ENCODE measurements at places on chromosomes 5 and 9.

DNA sequence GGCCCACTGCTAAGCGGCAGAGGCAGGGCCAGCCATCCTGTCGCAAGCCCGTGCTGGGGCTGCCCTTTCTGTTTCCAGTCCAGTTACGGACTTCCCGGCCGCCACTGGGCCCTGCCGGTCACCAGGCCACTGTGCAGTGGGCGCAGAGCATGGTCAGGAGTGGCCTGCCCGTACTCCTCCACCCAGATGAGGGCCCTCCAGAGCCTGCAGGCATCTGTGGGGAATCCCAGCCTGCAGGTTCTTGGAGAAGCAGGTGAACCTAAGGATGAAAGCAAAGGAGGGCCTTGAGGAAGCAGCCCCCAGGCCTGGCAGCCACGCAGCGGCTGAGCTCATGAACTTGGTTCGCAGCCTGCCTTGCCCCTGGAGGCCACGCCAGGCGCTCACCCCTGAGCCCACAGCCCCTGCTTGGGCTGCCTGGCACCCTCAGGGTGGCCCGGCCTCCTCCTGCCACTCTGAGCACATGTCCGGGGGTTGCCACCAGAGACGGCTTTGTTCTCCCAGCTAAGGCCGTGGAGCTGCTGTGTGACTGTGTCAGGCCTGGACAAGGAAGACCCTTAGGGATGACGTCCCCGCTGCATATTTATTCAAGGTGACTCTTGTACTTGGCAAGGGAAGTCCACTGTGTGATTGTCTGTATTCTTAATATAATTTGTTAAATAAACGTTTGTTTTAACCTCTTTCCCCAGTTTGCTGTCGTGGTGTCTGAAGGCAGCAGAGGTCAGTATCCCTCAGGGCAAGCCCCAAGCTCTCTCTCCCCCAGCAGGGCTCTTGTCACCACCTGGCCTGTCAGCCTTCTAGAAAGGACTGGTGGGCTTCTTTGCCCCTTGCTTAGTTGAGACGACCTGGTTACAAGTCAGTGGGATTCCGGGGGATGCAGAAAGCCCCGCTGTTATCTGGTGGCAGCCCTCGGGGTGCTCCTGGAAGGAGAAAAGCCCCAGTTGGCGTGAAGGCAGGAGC is 107.1 kb upstream of the LMX1B start:
- no peak for DNase-seq

- DNase-seq, result no peak
These were observed 31.1 kb downstream of the OR2K2 start for GRCh38 chr9:111298731-111299598.

DNA sequence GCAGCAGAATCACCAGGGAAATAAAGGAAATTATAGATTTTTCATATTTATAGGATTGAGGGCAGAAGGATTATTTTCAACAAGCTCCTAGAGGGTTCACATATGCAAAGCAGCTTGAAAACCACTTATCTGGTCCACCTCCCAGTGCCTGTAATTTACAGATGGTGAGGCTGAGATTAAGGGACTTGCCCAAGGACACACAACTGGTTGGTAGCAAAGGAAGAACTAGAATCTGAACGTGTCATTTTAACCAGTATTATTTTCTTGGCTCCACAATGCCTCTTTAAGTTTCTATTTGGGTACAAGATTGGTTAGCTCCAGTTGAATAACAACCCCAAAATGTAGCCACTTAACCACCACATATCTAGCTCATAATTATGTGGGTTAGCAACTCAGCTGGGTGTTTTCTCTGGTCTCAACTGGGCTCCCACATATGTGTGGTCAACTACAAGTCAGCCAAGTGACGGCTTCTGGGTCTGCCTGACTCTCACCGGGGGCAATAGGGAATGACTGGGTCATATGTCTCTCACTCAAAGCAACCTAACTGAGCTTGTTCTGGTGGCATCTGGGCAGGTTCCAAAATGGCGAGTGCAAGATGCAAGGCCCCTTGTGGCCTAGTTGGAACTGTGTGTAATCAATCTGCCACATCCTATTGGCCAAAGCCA is 127.7 kb downstream of the ZDHHC21 start:
- DNase-seq, result no peak

DNA sequence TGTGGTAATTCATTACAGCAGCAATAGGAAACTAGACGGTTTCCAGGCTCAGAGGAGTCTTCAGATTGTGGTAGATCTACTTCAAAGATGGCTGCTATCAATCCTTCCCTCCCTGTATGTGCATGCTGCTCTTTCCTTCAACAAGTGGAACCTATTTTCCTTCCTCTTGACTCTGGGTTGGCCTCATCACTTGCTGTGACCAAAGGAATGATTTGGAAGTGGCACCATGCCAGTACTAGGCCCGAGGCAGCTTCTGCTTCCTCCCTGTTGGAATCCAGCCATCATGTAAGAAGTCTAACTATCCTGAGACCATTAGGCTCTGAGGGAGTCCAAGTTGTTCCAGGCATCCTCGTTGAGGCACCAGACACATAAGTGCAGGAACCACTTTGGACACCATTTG is 46.5 kb upstream of the MCTP1 start:
- no peak for DNase-seq

DNA sequence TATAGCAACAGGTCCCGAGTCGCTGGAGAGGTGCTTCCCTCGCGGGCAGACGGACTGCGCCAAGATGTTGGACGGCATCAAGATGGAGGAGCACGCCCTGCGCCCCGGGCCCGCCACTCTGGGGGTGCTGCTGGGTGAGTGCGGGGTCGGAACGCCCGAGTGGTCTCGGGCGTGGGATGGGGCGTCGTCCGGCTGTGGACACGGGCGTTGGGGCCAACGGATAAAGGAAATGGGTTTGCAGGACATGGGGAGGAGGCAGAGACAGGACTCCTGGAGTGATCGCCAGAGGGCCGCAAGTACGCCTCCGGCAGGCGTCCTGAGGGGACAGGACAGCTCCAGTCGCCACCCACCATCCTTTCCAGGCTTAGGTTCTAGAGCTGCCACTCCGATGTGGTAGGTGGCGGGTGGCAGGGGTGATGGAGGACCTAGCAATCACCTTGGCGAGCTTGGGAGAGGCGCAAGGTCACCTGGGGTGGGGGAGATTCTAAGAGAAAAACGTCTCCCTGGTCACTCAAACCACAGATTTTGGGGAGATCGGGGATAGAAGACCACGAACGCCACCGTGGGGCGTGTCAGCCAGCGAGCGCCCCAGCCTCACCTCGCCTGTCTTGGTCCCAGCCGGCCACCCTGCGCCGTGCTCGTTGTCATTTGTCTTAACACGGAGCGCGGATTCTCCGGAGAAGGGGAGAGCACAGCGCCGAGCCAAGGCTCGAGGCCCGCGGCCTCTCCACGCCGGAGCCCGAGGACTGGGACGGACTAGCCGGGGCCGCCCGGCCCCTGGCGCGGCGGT is 922 bp downstream of the LMX1B start:
- DNase-seq, result no peak

DNA sequence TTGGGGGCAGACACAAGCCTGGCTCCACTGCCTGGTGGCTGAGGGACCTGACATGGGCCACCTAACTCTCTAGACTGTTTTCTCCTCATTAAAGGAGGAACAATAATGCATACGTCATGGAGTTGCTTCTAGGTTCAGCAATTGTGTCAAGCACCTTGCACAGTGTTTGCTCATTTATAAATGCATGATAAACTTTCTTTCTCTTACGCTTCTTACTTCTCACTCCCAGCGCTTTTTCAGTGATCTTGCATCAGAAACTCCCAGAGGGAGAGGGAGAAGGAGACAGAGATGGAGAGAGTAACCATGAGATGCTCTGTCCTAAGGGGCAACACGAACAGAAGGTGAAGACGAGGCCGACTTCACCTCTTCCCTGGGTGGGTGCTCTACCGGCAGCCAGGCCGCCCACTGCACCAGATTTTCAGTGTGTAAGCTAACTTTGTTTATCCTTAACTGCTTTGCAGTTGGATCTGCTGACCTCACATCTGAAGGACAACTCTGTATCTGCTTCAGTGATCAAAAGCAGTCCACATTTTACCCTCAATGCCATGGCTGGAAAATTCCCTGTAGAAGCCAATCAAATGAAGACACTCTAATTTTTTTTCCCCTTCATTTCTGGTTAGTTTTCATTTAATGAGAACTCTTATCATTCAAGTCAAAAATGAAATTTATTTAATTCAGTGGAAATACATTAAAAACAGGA is 35.3 kb downstream of the MED27 start:
- DNase-seq, result no peak

DNA sequence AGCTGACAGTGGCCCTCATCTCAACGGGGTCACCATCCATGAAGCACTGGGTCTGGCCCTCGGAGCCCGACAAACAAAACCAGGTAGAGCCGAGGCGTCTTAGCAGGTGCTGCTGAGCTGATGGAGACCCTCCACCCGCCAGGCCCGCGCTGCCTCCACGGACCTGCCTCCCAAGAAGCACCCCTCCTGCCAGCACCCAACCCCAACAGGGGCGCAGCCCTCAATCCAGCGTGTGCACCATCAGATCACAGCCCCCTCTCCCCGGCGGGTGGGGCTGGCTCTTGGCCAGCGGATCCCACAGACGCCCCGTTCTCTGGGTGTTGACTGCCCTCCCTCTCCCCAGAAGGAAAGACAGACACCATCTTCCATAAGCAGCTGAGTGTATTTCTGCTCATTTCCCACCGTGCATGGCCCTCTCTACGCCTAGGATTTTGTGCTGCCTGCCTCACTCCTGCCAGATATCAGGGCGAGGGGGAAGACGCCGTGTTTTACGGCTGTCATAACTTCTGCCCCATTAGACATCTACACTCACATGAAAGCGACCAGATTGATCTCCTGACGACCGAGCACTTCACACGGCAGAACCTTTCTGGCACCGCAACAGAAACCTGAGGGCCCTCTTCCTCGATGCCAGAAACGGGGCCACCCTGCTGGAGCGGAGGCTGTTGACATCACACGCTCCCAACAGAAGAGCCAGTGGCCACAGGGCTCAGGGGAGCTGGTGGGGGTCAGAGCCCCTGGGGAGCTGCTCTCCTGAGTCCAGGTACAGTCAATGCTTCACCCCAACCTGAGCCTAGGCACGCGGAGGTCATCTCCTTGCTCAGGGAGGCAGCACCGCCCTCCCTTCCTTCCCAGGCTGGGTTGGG is 12.4 kb downstream of the NACC2 start:
- no peak for DNase-seq

DNA sequence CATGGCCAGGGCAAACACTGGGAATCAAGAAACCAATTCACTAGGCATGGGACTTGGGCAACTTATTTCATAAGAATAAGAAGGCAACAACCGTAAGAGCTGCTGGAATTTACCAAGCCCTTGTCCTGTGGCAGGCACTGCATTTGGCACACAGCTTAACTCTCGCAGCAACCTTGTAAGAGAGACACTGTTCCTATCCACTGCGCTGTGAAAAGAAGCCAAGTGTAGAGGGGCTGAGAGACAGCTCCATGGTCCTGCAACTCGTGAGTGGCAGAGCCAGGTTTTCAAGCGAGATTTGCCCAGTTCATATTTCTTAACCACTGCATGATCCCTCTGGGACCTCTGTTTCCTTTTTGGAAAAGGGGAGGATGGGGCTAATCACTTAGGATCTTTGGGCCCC is 129.3 kb upstream of the STC2 start:
- DNase-seq, result no peak

DNA sequence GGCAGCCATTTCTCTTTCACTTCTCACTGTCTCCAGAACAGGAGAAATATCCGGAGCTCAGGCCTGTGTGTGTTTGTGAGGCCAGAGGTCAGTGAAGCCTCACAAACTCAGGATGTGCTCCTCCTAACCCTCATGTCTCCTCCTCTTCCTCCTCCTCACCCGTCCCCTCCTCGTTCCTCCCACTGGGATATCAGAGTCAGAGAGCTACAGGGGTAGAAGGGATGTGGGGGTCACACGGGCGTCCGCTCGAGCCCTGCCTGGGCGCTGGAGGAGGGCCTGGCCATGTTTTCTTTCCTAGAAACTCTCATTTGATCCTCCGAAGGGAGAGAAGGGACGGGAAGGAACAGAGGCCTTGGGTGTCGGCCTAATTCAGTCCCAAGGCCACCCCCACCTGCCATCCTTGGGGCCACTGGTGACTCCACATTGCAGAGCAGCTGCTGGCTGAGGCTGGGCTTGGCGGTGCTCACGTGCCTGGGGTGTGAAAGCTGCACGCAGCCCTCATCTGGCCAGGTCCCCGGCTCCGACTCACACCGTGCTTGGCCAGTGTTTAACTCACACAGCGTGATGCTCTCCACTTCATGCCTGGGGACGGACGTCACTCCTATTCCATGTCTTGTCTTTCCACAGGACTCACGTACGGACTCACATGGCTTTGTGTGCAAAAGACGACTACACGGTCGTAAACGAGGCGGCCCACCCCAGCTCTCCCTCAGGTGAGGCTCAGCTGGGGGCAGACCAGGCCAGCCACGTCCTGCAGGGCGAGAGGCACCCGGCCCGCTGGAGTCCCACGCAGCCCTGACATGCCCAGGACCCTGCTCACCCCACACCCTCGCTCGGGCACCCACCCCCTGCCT is 22.6 kb upstream of the SLC6A19 start:
- peak; percentile 9 for DNase-seq

GRCh38 chr5:127961006-127961762 is 122.4 kb upstream of the SLC12A2 start:
- DNase-seq, result no peak

- DNase-seq, result no peak
These were observed 78.6 kb downstream of the GOLM1 start for GRCh38 chr9:86020731-86021130.

DNA sequence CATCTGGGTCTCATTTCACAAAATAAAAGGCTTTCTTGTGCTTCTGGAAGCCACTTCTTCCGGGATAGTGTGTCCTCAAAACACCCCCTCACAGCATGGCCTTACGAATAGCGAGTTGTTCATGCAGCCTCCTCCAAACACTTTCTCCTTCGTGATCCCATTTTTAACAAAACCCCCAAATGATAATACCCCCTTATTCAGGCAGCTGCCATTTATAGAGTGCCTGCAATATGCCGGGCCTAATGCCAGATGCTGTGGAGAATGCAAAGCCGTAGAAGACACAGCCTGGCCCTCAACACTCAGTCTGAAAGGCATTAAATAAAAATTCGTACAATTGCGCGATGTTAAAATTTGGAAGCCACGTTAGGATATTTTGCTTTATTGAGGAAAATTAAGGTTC is 66.4 kb upstream of the SLC44A1 start:
- DNase-seq, result no peak

GRCh38 chr5:35393901-35394300 is 163.6 kb upstream of the PRLR start:
- DNase-seq, result no peak

DNA sequence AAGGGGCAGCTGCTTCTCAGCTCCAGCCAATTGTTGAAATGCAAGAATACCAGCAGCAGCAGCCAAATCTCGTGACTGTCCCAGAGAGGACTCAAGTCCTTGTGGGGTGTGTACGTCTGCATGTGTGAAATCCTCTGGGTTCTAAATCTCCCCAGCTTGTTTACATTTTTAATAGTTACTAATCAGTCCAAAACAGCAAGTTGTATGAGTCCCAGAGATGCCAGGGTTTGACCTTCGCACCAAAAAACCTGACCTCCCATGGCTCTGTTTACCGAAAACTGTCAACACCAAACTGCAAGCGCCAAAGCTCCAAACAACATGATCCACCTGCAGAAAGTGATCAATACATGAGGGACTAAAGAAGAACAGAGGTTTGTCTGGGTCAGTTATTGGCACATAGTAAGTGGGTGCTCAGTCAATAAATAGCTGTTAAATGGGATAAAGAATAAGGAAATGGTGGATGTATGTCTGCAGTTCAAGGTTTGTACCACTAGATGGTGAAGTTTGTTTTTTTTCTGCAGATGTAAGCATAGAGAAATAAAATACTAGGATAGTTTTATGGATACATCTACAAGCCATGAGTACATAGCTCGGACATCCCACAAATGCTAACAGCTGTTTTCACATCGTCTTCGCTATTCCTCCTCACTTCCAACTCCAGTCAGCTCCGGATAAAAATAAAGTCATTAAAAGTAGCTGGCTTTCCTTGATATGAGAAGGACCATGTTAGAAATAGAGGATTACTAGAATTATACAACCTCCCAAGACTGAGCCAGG is 85.3 kb upstream of the ADRB2 start:
- no peak for DNase-seq

- no peak for DNase-seq
These were observed 457.3 kb downstream of the RAB3C start for GRCh38 chr5:59040024-59040803.
